ENCODE measurements at places on chromosomes 2 and 18. TPM values are rescaled to one million over a fixed set of nuclear protein-coding genes. Genes with fewer than 3 reads are reported as not detected.

Gene NAT8
- not detected for total RNA-seq

Gene KCNG2
- not detected for total RNA-seq

Gene KLHL14
- not detected for total RNA-seq

Gene LAMA3
- 0.11 TPM for total RNA-seq

Gene GNLY
- total RNA-seq, result 903 TPM

Gene ZNF2
- total RNA-seq, result 3.4 TPM

Gene ANKRD29
- not detected for total RNA-seq

Gene FIGN
- not detected for total RNA-seq

Gene HOXD4
- not detected for total RNA-seq
